Stimulated activated CD4-positive, alpha-beta T cell treated with anti-CD3 and anti-CD28 coated beads, Interleukin-12 subunit alpha, Interleukin-12 subunit beta, amount 100 ng/mL, for 24 hours (primary cell): ENCODE measurements at places on chromosomes 7 and 10.
A peak's percentile ranks its signal among the peaks of the same experiment; 100 is the strongest.

DNA sequence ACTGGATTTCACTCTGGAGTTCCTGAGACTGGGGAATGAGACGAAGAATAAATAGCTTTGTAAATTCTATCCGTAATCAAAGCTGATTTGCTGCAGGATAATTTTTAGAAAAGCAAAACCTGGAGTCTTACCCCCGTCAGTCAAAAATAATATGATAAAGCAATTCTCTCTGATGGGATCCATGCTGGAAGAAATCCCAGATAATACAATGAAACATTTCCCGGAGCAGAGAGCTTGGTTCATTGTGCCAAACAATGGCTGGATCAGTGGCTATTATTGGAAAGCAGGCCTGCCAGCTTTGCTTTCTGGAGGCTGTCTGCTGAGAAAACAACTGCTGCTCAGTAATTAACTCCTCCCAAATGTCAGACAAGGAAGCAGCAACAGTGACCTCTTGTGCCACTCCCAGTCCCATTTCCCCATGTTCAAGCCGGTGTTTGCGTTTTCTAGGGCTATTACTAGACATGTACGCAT is 609.4 kb upstream of the PCDH15 start:
- no peak for DNase-seq

DNA sequence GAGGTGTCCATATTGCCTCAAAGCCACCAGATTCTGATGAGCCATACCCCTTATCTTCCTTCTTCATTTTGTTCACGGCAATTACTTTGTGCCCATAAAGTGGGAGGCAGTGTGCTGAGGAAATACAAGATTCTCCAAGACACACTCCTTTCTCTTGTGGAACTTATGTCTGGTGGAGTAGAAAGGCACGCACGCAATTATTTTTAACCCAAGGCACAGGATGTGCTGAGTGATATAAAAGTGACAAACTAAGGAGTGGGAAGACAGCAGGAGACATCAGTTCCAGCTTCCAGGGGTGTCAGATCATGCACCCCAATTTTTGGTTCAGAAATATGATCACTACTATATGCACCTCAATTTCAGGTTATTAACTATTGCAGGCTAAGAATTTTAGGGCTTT is 94.7 kb upstream of the PDCD4 start:
- DNase-seq = no peak

DNA sequence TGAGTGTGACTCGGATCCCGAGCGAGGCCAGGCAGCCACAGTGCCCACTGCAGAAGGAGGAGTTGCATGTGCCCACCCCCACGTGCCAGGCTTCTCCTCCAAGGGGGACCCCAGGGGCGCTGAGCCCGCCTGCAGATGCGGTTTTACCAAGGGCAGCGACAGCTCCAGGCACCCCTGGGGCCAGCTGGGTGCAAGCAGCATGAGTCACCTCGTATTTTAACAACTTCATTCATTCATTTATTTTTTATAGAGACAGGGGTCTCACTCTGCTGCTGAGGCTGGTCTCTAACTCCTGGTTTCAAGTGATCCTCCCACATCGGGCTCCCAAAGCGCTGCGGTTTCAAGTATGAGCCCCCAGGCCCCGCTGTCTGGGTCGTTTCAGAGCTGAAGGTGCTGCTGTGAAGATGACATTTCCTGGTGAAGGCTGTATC is 1.3 kb upstream of the FOXL3 start:
- DNase-seq = no peak

DNA sequence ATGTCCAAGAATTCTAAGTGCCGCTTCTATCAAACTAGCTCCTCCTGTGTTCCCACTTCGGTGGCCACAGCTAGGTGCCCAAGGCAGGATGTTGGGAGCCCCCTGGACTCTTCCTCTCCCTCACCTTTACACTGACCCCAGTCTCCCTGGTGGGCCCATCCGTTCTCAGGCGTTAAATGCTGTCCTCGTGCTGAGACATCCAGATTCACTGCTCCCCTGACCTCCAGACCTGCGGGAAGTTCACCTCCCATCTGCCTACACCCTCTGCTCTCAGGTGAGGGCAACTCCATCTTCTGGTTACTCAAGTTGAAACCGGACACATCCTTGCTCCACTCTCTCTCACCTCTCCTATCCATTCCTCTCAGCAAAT is 114.3 kb downstream of the ARHGAP22 start:
- no peak for DNase-seq

DNA sequence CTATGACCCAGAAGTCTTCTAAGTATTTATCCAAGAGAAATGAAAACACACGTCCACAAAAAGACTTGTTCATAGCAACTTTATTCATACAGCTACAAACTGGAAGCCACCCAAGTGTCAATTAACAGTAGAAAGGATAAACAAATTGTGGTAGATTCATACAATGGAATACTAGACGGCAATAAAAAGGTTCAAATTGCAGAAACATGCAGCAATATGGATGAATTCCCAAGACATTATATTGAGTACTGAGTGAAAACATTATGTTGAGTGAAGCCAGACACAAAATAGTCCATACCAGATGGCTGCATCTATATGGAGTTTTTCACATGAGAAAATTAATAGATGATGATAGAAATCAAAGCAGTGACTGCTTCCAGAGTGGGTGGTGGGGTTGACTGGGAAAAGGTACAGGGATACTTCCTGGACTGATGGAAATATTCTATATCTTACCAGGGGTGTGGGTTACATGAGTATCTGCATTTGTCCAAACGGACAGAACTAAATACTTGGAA is 292.0 kb downstream of the FGFR2 start:
- no peak for DNase-seq

- DNase-seq = no peak
Observed at GRCh38 chr7:7425321-7425720, 110.4 kb downstream of the COL28A1 start.

DNA sequence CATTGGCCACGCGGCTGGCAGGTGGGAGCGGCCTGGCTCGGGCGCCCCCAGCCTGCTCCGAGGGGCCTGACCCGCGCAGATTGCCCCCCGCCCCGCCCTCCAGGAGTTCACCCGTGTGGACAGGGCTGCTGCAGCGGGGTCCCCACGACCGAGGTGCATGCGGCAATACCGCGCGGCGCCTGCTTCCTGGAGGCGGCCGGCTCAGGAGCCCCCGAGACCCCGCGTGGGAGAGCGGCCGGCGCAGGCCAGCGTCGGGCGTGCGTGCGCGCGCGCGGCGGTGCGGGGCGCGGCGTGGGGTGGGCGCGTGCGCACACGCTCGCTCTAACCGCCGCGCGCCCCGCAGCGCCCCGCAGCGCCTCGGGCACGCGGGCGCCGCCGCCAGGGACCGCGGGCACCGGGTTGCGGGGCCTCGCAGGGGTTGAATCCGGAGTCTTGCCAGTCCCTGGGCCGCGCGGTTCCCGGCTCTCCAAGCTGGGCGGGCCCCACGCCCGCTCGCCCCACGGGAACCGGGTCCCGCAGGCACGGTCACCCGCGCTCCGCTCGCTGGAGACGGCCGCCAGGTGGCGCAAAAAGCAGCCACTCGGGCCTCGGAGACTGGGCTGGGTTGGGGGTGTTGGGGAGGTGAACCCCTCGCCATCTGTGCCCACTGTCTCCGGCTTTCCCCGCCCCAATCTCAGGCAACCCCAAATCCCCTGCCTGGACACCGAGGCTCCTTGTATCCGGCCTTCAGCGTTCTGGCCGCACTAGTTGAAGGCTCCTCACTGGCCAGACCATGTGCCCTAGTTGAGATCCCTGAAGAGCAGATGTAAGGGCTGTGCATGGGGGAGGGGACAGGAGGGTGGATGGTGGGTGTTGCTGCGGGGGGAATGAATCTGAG is 1.3 kb upstream of the ACHE start:
- peak; percentile 62 for DNase-seq

- no peak for DNase-seq
Observed at GRCh38 chr10:112803961-112804401, 146.1 kb upstream of the TCF7L2 start.

GRCh38 chr10:132723330-132723970 is 62.5 kb downstream of the NKX6-2 start:
- DNase-seq = no peak

GRCh38 chr7:5827755-5828154 is 46.3 kb upstream of the RNF216 start:
- no peak for DNase-seq

DNA sequence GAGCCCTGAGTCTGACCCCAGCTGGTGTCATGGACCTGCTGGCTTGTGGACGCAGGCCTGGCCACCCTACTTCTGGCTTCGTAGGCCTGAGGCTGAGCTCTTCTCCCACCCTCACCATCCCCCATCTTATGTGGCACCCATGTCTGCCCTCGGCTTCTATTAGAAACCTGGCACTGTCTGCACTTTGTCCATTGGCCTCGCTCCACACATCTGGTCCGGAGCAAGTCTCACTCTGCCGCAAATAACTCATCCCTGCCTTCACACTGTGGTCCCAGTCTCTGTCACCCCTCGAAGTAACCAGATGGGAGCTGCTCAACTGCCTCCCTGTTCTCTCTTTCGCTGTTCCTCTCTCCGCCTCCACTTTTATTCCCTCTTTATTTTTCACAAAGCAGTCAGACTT is 78.6 kb downstream of the TRRAP start:
- DNase-seq = no peak

DNA sequence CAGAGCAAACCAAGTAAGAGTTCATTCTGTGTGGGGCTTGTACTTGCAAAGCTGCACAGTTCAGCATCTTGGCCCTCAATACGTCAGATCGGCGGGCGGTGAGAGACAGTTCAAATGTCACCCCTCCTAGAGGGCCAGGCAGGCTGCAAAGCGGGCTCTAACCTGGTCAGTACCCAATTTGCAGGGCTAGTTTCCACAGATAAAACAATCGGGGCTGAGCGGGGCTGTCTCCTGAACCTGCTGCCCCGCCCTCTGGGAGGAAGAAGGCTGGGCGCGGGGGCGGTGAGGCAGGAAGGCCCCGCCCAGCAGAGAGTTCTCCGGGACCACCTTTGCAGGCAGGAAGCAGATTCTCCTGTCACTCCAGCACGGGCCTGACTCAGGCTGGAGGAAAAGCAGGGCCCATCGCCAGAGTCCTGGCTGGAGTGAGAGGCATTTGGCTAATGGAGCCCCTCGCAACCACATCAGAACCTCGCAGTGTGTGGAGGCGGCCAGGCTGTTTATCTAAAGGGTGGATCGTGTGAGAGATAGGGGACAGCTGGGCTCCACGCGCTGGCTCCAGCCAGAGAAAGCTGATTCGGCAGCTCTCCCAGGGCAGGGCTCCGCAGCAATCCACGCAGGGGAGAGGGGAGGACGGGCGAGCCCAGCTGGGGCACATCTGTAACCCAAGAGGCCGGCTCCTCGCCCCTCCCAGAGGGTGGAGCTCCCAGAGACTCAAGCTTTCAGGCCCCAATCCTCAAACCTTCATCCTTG is 83.1 kb downstream of the SH3PXD2A start:
- DNase-seq = peak; percentile 56

DNA sequence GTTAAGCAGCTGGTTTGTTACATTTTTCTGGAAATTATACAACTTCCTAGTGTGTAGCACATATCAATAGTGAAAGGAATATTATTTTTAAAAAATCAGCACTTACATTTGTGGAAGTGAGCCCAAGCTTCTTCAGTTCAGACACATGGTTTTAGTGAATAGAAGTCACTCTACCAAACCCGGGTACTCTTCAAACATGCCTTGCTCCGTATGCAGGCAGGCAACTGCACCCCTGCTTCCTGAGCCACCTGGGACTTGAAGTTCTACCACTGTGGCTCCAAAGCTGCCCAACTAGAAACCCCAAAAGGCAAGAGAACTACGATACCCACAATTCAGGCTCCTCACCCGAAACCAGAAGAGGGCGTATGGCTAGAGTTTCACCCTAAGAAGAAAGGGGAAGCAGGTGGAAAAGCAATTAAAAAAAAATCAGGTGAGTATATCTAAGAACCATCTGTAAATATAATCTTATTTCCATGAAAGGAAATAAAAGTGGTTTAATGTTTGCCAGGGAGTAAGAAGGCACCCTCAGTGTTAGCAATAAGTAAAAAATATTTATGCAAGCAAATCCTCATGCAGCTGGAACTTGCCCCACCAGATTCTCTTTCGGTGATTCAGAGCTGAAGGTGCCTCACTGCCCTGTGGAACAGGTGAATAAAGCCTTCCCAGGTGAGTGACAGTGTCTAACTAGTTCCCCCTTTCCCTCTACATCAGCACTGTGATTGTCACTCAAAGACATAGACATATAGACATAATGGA is at the start of gene MACC1:
TSS of gene MACC1 (minus strand) at position 192 of the 756 bp plus-strand sequence. CDS start 55,522 bp downstream, outside the sequence.
- no peak for DNase-seq

- DNase-seq = no peak
Observed at GRCh38 chr7:47786557-47787248, 161.6 kb downstream of the PKD1L1 start.

DNA sequence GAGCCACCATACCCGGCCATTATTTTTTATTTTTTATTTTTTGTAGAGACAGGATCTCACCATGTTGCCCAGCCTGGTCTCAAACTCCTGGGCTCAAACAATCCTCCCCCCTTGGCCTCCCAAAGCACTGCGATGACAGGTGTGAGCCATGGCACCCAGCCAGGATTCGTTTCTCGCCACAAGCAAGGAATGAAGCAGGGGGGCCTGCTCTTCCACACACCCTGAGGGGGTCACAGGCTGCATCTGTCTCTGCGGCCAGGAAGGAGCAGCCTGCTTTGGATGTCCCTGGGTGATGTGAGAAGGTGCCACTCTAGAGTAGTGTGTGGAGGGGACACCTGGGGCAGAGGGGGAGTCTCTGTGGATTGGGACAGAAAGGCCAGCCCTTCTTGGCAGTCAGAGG is 61.3 kb upstream of the TNRC18 start:
- no peak for DNase-seq

DNA sequence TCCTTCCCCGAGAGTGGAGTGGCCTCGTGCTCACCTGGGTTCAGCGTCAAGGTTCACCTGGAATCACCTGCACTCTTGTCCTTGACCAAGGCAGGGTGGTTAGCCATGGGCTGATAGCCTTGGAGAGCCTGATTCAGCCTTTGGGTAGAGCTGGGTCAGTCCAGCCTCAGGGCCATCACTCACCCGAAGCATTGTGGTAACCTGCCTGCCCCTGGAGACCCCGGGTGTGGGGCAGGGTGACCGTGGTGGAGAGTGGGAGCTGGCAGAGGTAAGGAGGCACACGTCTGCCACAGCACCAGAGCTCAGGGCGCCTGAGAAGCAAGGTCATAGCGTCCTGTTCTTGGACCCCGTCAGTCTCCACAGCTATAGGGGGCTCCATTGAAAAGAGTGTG is 27.8 kb upstream of the WDFY4 start:
- no peak for DNase-seq

GRCh38 chr10:101995451-101996063 is 60.4 kb downstream of the ARMH3 start:
- DNase-seq = no peak

GRCh38 chr10:71963351-71964097 is 671 bp upstream of the CHST3 start:
- DNase-seq = no peak

GRCh38 chr10:35365994-35366393 is 29.7 kb downstream of the CCNY start:
- no peak for DNase-seq

GRCh38 chr7:33642312-33642711 is 263.0 kb upstream of the BMPER start:
- no peak for DNase-seq
